ENCODE measurements at places on chromosomes 6 and 20. TPM values are rescaled to one million over a fixed set of nuclear protein-coding genes. Genes with fewer than 3 reads are reported as not detected.

CST1 gene
- not detected for total RNA-seq

KCNK5 gene
- not detected for total RNA-seq

RIPOR3 gene
- total RNA-seq: not detected

MAS1 gene
- total RNA-seq: not detected

ARID1B gene
- 57.8 TPM for total RNA-seq

SYS1 gene
- 18.1 TPM for total RNA-seq

ADGRF4 gene
- total RNA-seq: not detected

PI16 gene
- total RNA-seq: 0.15 TPM

ADGRF5 gene
- total RNA-seq: not detected

HLA-DOA gene
- total RNA-seq: not detected

DAAM2 gene
- total RNA-seq: 137 TPM

LY6G6C gene
- not detected for total RNA-seq

RFX6 gene
- total RNA-seq: not detected

MUCL3 gene
- not detected for total RNA-seq

SEL1L2 gene
- total RNA-seq: not detected

PRDM13 gene
- total RNA-seq: not detected

SDHAF4 gene
- total RNA-seq: 9.0 TPM

PSMA7 gene
- 226 TPM for total RNA-seq

HLA-DPA1 gene
- 1.2 TPM for total RNA-seq
